ENCODE measurements at places on chromosomes 12 and 14.

GRCh38 chr12:57604454-57604991 is at the start of gene DTX3:
Gene DTX3 (plus strand): TSS chr12:57604824. CDS start chr12:57606518, 1,694 bp downstream.
- no peak for DNase-seq

DNA sequence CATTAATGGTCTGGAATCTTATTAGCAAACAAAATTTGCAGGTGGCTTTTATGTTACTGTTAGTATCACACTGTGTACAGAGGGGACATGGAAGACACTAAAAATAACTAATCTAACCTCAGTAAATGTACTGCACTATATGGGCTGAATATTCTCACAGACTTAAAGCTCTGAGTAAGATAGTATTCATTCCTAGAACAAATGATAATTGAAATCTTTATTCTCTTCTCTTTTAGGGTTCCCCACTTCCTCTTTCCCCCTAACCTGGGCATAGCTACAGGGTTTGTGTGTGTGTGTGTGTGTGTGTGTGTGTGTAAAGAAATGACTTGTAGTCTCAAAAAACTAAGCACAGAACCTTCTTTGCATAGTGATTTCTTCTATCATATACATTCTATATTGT is 21.4 kb upstream of the HECTD1 start:
- DNase-seq, result no peak

DNA sequence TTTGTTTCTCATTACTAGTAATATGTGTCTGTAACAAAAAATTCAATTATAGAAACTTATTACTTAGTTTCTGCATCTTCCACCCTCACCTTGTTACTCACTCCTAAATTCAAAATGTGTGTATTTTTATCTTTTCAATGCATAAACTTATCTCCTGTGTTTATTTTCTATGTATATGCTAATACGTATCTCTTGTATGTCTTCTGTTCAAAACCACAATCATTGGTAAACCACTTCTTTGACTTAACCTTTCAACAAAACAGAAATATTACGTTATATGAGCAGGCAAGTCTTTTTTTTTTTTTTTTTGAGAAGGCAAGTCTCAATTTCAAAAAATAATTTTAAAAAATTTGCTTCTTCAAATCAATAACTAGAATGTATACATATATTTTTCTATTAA is 39.2 kb upstream of the RPH3A start:
- DNase-seq, result no peak

DNA sequence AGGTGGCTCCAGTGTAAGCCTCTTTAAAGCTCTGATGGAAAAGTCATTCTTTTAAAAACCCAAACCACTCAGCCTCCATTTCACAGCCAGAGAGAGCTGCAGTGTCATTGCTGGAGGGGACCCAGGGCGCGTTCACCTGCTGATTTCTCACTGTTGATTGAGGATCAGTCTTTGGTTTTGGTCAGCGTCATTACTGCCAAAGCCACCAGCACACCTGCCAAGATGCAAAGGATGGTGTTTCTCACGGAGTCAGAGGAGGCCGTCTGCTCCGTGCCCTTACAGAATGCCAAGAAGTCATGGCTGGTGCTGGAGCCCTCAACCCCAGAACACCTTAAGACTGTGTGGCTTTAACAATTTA is 32.8 kb upstream of the BATF start:
- DNase-seq, result no peak

DNA sequence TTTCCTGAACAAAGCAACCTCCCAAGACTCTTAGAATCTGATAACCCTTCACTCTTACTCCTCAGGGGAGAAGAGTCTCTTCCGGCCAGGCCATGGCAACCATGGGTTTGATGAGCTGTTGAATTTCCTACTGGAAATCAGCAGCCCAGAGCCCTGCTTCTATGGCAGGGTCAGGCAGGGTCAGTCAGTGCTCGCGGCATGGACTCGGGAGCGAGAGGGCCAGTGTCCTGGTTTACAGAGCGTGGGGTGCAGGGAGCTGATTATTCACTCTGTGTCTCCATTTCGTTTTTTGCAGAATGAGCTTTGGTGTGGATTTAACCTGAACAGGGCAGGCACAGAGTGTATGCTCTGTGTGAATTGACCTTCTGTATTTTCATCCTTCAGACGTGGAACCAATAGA is 340.6 kb upstream of the SFSWAP start:
- DNase-seq, result no peak

- DNase-seq, result no peak
Measured at GRCh38 chr14:95953111-95953724, 76.6 kb downstream of the TUNAR start.

GRCh38 chr12:58051378-58051777 is 110.0 kb downstream of the ATP23 start:
- DNase-seq, result no peak

DNA sequence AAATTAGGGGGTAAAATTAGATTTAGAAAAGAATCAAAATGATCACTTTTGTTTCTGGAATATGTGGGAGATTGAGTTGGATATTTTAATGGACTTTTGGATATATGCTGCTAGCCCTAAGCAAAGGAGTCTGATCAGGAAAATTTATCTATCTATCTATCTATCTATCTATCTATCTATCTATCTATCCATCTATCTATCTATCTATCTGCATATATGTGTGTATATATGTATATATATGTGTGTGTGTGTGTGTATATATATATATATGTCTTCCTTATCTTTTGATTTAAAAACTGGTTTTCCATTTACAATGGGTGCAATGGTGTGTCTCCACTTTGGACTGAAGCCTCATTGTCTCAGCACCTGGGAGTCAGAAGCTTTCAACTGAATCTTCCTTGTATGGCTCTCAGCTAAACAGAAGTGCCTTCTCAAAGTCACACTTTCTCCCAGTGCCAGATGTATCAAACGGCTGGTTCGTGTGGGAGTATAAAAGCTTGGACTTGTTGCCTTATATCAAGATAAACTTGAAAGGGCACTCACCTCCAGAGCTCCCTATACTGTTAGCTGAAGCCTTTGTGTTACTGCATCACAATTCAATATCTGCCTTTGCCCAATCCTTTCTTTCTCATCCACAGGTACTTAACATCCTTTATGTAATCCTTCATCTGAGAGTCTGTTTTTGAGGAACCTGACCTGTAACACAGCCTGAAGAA is 31.6 kb upstream of the CD69 start:
- DNase-seq, result no peak

GRCh38 chr12:79643821-79644220 is 46.9 kb downstream of the PAWR start:
- DNase-seq, result no peak

GRCh38 chr14:100534528-100535286 is 52.5 kb downstream of the BEGAIN start:
- DNase-seq, result no peak

- no peak for DNase-seq
Measured at GRCh38 chr14:56189307-56189706, 71.1 kb downstream of the PELI2 start.

GRCh38 chr12:57590479-57590863 is 521 bp upstream of the PIP4K2C start:
- DNase-seq, result no peak

DNA sequence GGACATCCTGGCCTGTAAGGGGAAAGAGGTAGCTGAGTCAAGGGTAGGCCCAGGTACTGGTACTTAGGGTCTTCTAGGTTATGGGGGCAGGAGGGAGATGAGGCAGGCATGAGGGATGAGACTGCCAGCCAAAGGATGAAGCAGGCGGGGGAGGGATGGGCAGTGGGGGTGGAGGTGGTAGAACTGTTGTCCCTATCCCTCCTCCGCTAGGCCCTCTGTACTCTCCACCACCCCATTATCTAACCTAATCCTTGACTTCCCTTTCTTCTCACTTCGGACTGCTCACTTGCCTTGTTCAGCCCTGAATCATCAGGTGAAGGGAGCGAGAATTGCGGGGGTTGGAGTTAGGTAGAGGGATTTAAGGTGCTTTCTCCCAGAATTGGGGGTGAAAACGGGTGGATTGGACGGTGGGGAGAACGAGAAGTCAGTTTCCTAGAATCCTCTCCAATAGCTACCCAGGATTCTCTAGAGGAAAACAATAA is 562 bp downstream of the PAN2 start:
- DNase-seq, result no peak

- DNase-seq, result no peak
Measured at GRCh38 chr12:121170151-121170550, 37.5 kb downstream of the P2RX7 start.

DNA sequence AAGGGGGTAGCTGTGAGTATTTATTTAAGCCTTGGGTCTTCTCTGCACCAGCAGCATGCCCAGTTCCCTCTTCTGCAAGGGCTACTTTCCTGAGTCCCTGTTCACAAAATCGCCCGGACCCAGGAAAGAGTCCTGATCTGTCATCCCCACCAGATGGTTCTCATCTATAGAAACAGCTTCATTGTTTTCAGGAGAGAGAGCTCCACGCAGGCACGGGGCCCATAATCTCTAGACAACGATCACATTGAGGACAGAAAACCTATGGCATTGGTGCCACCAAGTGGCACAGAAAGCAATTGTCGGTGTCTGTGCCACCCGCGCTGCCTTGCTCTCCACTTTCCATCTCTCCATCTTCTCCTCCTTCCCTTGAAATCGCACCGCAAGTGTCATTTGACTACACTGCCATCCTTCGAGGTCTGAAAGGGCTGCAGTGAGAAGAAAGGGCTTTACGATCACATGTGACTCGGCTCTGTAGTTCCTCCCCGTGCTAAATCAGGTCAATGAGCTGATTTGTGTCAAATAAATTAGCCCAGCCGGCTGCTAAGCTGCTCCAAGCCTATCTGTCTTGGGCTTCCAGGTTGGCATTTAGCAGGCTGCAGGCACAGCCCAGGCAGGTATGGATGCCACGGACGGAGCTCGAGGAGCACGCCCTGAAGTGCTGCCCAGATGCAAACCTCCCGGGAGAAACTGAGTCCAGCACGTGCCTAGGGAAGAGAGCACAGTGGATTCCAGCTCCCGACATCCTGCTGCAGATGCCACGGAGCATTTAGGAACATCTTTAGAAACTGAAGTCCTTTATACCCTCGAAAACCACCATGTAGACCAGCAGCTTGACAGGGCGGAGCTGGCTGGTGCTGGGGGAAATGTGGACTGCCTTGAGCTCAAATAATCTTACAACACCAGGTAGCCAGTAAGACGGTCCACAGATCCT is 28.8 kb downstream of the SPRING1 start:
- DNase-seq, result peak; percentile 24

- no peak for DNase-seq
Measured at GRCh38 chr14:39393289-39393688, 38.9 kb downstream of the FBXO33 start.

- no peak for DNase-seq
Measured at GRCh38 chr12:120640861-120641833, 721 bp downstream of the CABP1 start.

- no peak for DNase-seq
Measured at GRCh38 chr14:88911809-88912208, 87.4 kb downstream of the TTC8 start.

All from stimulated activated CD4-positive, alpha-beta T cell treated with anti-CD3 and anti-CD28 coated beads, Interleukin-1b, Interleukin-23, amount 100 ng/mL, for 1 hour (primary cell).